ENCODE measurements at places on chromosomes 2 and 18.

DNA sequence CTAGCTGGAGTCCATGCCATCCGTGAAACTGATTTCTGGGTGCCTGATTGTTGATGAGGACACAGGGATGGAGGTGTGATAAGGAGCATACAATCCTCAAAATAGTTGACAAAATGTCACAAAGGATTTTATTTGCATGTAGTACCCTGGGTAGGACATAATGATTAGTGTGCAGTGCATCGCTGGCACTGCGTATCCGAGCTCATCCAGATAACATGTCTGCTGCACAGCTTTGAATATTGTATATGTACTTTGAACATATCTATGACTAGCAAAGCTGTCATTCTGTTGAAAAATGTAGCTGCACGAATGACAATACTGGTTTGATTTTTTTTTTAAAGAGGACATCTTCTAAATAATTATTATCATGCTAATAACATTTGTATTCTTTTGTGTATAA is 529.7 kb upstream of the FANCL start:
- no peak for DNase-seq

- no peak for DNase-seq
Measured at GRCh38 chr2:188292348-188293239, 920 bp downstream of the GULP1 start.

DNA sequence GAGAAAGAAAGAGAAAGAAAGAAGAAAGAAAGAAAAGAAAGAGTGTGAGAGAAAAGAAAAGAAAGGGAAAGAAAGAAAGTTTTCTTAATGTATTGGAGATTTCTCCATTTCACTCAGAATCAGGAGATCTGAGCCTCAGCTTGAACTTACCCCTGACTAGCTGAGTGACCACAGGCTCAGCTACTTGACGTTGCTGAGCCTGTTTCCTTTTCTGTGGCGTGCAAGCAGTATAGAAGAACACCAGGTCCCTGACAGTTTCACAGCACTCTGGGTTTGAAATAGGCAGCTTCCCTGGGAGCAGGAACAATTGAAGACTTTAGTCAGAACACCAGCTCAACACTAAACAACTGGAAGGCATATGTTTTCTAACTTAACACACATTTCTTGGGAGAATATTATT is 44.7 kb downstream of the MARCO start:
- DNase-seq: no peak

DNA sequence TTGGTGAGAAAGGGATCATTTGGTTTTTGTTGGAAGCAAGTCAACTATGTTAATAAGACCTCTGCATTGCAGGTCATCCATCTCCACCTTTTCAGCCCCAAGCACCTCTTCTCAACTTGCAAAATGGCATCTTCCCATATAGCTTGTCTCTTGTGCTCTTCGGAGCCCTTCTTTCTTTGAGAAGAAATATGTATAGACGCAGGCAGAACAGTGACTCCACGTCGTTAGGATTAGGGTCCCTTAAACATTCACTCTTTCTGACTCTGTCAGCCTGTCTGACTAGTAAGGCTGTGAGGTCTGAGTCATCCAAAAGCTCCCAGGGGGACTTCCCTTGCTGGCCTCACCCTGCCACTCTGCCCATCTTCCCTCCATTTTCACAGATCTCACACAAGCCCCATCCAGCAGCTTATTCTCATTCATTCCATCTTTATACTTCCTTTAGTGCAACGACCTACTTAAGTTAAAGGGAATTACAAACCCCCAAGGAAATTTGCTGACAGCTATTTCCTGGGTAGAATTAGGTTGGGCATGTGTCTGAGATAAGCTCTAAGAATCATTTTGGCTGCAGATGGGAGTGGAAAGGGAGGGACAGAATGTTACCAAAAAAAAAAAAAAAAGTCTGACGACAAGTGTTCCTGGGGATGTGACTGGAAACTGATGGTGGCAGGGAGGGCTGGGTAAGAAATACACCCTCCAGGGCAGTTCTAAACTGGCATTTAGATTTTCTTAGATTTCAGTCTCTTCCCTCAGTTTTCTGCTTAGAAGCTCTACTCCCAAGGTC is 37.7 kb upstream of the MEX3C start:
- DNase-seq: peak; percentile 2

DNA sequence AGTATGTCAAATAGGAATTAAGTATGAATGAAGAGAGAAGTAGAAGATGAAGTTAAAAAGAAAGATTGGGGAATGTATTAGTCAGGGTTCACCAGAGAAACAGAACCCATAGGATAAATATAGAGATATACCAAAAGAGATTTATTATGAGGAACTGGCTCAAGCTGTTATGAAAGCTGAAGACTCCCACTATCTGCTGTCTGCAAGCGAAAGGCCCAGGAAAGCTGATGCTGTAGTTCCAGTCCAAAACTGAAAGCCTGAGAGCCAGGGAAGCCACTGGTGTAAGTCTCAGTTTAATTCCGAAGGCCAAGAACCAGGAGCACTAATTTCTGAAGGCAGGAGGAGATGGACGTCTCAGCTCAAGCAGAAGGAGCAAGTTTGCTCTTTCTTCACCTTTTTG is 200.9 kb upstream of the FN1 start:
- DNase-seq: no peak

DNA sequence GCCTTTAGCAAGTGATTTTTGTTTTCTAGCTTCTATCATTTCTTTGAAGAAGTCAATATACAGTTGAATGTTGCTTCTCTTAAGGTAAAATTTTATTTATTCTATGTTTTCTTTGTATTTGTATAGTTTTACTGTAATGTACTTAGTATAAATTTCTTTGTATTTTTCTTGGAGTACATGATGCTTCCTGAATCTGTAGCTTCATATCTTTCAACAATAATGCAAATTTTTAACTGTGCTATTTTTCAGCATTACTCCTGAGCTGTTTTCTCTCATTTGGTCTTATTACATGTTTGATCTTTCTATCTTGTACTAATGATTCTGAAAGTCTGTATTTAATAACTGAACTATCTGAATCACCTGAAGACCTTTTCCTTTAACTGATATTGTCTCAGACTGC is 253.9 kb upstream of the NXPH2 start:
- no peak for DNase-seq

GRCh38 chr2:150204451-150204850 is 283.0 kb downstream of the RND3 start:
- DNase-seq: no peak

DNA sequence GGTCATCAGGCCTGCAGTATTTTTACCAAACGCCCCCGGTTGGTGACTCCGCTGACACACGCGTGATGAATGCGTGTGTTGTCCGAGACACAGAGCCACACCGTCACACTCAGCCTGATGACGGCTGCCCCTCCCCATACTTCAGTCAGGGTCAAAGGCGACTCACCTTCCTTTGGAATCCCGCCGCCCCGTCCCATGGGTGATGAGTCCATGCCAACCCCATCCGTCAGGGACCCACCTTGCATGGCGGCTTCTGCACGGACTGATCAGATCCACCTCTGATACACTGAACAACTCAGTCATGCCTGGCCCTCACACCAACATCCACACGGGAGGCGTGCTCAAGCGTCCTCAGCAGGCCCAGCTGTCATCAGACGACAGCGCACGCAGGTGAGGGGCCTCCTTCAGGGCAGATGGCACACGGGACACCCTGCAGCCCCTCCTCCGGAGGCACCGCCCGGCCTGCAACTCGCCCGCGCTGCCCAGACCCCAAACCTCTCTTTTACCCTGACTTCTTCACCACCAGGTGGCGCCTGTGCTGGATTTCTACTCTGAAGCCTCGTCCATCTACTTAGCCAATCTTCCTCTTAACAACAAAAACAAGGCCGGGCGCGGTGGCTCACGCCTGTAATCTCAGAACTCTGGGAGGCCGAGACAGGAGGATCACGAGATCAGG is 89.2 kb downstream of the ZNF516 start:
- DNase-seq: peak; percentile 62

DNA sequence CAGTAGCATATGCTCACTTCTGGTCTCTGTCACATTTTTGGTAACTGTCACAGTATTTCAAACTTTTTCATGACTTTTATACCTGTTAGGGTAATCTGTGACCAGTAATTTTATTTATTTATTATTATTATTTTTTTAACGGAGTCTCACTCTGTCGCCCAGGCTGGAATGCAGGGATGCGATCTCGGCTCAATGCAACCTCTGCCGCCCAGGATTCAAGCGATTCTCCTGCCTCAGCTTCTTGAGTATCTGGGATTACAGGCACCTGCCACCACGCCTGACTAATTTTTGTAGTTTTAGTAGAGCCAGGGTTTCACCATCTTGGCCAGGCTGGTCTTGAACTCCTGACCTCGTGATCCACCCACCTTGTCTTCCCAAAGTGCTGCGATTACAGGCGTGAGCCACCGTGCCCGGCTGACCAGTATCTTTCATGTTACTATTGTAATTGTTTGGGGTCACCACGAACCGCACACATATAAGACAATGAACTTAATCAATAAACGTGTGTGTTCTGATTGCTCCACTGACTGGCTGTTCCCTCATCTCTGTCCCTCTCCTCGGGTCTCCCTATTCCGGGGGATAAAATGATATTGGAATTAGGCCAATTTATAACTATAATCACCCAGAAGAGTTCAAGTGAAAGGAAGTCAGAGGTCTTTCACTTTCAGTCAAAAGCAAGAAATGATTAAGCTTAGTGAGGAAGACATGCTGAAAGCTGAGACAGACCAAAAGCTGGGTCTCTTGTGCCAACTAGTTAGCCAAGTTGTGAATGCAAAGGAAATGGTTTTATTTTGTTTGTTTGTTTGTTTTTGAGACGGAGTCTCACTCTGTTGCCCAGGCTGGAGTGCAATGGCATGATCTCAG is 22.9 kb downstream of the TGIF1 start:
- no peak for DNase-seq

GRCh38 chr2:16718576-16719484 is 53.2 kb upstream of the CYRIA start:
- DNase-seq: no peak

DNA sequence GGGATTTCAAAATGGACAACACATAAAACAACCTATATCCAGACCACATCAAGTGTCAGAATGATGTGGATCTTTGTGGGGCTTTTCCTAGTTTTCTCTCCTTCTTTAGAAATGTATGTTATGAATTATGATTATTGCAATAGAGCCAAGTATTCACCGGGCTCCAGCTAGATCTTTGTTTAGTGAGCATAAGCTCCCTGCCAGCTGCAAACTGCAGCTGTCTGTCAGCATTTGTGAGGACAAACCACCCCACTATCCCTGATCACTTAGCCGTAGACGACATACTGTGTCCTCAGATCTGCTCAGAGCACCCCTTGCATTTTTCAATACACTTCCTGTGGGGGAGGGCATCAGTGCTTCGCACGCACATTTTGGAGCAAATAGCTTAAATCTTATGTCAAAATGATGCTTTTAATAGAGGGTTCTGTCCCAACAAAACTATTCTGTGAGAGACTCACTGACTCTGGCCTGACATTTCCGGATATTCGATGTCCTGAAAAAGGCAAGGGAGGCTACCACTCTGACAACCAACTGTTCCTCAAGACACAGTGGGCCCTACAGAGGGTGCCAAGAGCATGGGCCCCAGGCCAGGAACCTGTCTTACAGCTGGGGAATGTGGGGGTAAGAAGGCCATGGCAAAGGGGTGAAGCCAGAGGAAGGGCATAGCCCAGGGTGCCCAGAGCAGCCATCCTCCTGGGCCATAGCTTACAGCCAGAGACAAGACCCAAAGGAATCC is 346.0 kb downstream of the ARHGAP15 start:
- no peak for DNase-seq

- no peak for DNase-seq
Measured at GRCh38 chr2:199760574-199760973, 90.4 kb downstream of the FTCDNL1 start.

GRCh38 chr2:147479358-147479757 is 365.5 kb upstream of the ACVR2A start:
- no peak for DNase-seq

GRCh38 chr2:1874101-1874865 is 130.0 kb upstream of the PXDN start:
- no peak for DNase-seq
